Retinal pigment epithelial cell (primary cell): ENCODE measurements at places on chromosomes 16 and 17.
A peak's percentile ranks its signal among the peaks of the same experiment; 100 is the strongest.

DNA sequence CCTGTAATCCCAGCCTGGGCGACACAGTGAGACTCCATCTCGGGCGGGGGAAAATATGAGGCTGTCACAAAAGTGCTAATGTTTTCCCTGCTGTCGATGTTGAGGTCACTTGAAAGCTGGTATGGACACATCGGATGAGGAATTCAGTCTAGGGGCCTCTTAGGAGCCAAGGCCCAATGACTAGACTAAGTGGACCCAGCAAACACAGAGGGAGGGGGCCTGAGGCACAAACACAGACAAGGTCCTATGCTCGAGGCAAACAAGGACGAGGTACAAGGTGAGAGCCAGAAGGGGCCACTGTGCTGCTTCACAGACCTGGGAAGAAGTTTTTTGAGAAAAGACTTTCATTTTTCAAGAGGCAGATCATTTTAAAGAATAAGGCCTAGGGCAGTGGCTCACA is 15.2 kb downstream of the TRAP1 start:
- DNase-seq, result no peak

- no peak for DNase-seq
These were observed 300.6 kb upstream of the CDH5 start for GRCh38 chr16:66065925-66066324.

DNA sequence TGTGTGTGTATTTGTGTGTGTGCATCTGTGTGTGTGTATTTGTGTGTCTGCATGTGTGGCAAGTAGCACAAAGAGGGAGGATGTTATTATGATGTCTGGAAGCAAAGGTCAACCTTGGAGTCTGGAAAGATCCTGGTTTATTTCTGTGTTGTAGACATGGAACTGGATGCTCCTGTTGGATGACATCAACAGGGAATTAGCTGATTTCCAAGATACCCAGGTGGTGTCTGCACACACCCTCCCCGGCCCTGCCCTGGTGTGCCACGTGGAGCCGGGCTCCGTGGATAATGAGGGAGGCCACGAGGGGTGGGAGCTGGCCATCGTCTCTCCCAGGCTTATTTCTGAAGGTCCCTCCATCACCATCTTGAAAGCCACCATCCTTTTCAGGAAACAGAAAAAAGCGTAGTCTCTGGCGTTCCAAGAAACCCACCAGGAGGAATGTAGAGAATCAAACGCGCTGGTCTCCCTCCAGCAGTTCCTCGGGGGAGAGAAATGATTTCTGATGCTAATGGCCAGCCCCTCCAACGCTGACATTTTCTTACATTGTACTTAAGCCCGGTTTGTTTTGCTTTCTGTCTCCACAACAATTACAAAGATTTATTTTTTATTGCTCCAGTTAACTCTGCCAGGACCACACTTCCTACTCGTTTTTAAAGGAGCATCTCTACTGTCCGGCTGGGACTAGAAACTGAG is 93.3 kb downstream of the FOXL1 start:
- no peak for DNase-seq

DNA sequence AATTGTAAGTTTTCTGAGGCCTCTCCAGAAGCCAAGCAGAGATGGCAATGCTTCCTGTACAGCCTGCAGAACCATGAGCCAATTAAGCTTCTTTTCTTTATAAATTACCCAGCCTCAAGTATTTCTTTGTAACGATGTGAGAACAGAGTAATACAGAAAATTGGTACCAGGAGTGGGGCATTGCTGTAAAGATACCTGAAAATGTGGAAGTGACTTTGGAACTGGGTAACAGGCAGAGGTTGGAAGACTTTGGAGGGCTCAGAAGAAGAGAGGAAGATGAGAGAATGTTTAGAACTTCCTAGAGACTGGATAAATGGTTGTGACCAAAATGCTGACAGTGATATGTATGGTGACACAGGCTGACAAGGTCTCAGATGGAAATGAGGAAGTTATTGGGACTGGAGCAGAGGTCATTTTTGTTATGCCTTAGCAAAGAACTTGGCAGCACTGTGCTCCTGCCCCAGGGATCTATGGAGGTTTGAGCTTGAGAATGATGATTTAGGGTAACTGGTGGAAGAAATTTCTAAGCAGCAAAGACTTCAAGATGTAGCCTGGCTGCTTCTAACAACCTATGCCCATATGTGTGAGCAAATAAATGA is 23.1 kb downstream of the PRDM7 start:
- DNase-seq, result no peak

DNA sequence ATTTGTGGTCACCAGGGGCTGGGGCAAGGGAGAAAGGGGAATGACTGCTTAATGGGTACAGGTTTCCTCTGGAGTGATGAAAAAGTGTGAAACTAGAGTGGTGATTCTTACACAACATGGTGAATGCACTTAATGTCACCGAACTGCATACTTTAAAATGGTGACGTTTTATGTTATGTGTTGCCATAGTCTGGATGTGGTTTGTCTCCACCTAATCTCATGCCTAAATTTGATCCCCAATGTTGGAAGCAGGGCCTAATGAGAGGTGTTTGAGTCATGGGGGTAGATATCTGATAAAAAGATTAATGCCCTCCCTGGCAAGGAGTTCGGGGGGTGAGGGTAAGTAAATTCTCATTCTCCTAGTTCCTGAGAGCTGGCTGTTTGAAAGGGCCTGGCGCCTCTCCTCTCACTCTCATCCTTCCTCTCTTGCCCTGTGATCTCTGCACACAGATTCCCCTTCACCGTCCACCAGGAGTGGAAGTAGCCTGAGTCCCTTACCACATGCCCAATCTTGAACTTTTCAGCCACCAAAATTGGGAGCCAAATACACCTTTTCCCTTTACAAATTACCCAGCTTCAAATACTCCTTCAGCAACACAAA is 15.3 kb downstream of the XPO6 start:
- DNase-seq, result peak; percentile 63

GRCh38 chr16:56539656-56540055 is 19.8 kb upstream of the BBS2 start:
- DNase-seq, result no peak

- peak; percentile 15 for DNase-seq
These were observed 7.5 kb downstream of the EPOP start for GRCh38 chr17:38667099-38667786.
